NCI-H1092 (cell line): ENCODE measurements at places on chromosomes 3 and 15.
A peak's percentile ranks its signal among the peaks of the same experiment; 100 is the strongest.

DNA sequence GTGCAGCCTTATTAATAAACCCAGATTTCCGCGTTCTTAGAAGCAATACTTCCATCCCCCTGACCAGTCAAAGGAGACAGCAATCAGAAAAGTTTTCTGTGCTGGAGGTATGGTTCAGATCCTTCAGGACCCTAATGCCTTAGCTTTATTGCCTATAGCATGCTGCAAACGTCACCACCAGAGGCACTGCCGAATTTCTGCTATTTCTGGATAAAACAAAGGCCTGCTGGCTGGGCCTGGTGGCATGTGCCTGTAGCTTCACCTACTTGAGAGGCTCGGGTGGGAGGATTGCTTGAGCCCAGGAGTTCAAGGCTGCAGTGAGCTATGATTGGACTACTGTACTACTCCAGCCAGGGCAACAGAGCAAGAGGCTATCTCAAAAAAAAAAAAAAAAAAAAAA lies 407.2 kb downstream of the FOXP1 start:
- DNase-seq = no peak

DNA sequence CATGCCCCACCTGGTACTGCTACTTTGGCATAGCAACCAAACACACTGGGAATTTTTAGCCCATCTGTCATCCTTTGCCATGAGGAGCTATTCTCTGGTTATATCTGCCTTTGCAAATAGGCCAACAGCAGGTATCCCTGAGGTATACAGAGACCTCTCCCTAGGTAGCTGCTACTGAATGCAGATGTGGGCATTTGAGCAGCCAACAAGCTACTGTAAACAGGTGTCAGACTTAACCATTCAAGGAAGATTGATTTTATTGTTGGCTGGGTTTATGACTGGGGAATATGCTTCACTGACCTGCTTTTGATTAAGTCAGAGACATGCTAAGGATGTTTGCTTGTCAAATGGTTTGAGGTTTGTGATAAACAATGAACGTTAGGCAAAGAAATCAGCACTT lies 183.2 kb downstream of the OXSM start:
- DNase-seq = no peak

DNA sequence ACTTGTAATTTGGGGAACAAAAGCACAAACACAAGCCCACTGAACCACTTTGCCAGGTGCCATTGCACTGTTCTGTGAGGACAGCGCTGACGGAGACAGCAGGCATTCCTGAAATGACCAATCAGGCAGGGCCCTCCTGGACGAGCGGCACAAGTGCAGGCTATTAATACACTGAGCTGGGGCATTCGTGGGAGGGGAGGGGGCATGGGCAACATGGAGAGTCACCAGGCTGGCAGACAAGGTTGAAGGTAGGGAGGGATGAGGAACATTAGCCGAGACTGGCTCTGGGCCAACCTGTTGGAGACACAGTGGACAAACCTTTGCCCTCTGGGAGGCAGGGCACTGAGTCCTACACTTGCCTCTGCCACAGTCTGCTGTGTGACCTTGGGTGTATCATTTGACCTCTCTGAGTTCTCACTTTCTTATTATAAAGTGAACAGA lies 45.6 kb downstream of the NOX5 start:
- DNase-seq = no peak

GRCh38 chr3:147356909-147357900 lies 49.1 kb downstream of the ZIC4 start:
- DNase-seq = no peak

GRCh38 chr3:182139627-182140357 lies 428.1 kb downstream of the SOX2 start:
- DNase-seq = no peak

DNA sequence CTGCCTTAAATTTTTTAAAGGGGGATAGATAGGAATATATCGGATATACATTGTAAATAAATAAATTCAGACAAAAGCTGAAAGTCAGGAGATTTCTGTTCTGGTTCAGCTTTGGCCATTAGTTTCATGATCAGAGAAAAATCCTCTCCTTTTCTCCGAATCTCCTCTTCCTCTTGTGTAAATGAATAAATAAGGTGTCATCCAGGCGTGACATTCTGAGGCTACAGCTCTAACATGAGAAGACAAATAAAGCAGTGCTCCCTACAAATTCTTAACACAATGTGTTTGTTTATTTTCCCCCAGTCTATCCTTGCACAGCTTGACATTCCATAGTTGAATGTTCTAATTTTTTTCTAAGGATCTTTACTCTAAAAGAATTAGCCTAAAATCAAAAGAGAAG lies 9.4 kb upstream of the MB21D2 start:
- no peak for DNase-seq

- no peak for DNase-seq
These were observed 5.3 kb downstream of the SH2D7 start for GRCh38 chr15:78097667-78098066.

GRCh38 chr3:142636050-142636449 lies 39.9 kb downstream of the PLS1 start:
- DNase-seq = no peak

GRCh38 chr3:14137445-14137844 lies 12.6 kb downstream of the TMEM43 start:
- DNase-seq = no peak

DNA sequence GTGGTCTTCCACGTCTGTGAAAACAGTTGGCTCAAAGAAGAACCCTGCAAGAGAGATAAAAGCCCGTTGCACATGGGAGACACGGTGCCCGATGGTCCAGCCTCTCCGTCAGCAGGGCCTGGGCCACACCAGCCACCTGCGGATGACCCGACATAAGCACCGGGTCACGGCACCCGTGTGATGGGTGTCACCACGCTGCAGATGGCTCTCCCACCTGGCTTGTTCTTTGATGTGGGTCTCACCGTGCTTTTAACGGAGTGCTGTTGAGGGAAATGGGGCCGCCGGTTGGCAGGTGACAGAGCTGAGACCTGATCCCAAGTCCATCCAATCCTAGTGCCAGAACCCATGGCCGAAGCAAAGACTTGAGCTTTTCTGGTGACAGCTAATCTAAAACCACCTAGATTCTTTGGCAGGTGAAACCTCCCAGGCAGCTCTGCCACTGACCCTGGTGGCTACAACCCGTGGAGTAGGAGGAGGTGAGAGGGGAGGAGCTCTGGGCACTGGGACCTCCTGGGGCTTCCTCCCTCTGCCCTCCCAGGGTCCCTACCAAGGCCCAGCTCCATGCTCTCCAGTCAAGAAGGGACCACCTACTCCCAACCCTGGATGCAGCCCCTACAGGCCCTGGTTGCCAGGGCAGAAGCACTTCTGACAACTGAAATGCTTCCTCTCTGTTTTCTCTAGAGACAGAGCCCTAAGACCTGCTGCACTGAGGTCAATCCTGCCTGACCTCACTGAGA lies 23.4 kb upstream of the SLC41A3 start:
- no peak for DNase-seq

DNA sequence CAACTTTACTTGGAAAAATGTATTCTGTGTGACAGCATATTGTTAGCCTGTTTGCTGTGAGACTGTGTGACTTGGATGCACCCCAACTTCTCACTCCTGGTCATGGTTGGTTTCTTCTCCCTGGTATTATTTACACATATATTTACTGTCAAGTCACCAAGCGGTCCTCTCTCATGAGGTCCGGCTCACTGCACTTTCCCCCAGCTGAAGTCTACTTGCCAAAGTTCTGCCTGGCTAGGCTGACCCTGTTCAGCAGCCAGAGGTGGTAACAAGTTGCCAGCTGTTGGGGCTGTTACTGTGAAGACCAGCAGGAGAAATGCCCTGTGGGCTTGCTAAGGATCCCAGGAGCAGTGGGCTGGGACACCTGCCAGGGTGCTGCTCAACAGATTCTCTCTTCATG lies 337.5 kb downstream of the MFSD1 start:
- no peak for DNase-seq

DNA sequence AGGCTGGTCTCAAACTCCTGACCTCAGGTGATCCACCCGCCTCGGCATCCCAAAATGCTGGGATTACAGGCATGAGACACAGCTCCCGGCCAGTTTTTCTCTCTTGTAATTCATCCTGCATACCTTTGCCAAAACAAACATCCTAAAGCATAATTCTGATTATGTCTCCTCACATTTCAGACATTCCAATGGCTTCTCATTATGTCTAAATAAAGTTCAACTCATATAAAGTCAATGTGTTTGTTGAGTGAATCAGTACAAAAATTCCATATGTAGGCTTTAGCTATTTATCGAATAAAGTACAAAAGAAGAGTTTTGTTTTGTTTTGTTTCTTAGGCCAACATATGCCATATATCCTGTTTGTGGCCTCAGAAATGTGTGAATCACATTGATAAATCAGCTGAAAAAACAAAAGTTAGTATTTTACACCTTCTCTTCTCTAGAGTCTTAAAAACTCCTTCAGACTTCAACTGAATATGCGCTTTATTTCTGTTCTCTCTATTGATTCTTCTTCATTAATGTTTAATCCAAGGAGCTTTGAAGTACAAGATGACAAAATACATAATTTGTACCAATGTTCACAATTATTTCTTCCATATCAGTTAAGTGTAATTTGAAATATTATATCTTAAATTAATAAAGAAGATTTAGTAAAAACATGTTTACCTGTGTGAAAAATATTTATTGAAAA lies 165.8 kb downstream of the MECOM start:
- no peak for DNase-seq

DNA sequence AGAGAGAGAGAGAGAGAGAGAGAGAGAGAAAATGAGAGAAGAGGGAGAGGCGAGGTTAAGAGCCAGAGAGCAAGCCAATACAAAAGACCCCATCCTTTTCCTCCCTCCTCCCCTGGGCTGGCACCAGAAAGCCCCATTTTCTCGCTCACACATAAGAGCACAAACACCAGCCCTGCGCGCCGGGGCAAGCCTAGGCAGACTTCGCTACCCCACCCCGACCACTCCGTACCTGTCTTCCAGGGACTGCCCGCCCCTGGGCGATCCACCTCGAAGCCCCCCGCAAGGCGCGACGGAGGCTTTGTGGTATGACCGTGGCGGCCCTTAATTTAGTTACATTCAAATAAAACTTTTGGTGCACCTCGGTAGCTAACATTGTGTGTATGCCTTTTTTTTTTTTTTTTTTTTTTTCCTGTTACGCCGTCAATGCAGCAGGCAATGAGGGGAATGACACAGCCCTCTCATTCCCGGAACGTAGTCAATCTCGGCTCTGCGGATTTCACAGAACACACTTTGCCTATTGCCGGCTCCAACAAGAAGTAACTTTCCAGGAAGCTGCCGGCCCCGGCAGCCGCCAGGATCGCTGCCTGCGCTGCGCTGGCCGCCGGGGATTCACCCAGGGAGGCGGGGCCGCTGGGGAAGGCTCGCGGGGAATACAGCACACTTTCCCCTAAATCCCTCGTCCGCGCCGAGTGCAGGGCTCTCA lies 7.7 kb downstream of the BCL6 start:
- DNase-seq = no peak

DNA sequence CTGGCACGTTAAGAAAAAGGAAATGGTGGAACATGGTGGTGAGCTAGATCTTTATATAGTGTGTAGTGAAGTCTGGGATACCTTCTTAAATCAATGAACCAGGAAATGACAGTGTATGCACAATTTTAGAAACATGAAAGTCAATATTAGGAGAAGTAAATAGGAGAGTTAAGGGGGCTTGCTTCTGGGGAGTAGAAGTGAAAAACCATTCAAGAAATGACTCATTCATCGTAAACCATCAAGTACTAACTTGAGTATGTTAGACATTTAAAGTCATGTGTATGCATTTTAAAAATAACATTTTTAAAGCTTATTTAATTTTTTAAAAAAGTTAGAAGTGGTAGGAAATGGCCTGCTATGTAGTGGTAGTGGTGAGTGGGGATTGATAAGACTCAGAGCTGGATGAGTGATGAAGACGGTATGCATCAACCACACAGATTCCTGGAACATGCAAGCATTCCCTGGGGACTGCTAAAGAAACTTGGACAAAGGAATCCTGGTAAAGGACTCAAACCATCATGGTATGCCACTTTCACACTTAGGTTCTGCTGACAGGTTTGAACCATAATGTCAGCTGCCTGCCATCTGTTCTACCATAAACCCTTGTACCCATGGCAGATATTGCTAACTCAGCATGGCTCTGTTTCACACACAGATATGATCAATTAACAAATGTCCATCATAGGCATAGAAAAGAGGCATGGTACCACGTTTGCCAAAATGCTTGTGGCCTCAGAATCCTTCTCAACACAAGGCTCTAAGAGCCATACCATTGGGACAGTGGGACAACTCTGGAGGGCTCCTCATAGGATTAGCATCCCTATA lies 28.9 kb upstream of the MITF start:
- no peak for DNase-seq

- no peak for DNase-seq
These were observed 363.6 kb downstream of the RORA start for GRCh38 chr15:60865507-60865906.

GRCh38 chr3:50192689-50193141 lies 1.3 kb downstream of the GNAT1 start:
- peak; percentile 39 for DNase-seq

GRCh38 chr3:158649791-158650190 lies 5.5 kb downstream of the GFM1 start:
- DNase-seq = no peak

DNA sequence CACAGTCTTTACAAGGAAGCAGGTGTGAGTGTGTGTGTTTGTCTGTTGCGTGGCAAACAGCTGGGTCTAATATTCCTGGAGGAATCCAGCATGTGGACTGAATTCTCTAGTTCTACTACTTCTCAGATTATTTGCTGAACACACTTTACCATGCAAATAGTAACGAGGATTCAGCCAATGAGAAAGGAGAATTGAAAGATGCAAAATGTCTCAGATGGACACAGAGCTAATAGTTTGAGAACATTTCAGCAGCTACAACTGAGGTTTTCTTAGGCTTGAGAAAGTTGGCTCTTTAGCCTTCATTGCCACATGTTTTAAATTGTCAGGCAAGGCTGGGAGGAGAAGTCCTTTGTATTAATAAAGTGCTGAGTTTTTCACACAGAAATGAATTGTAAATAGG lies 568.0 kb upstream of the MDFIC2 start:
- no peak for DNase-seq

- no peak for DNase-seq
These were observed 57.1 kb downstream of the TP63 start for GRCh38 chr3:189688262-189688661.

DNA sequence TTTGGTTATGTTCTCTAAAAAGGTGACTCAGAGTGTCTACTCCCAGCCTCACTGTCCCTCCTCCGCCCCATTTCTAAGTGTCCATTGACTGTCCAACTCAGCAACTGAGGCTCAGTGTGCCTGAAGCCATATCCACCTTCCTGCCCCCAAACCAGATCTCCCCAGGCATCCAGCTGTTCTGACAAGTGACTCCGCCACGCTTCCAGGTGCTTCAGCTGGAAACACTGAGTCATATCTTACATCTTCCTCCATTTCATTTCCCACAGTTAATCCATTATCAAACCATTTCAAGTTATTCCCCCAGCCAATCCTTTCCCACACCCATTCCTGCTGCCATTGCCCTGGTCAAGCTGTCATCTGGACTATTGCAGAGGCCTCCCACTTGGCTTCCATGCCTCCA lies 17.1 kb downstream of the MAGEF1 start:
- DNase-seq = no peak

GRCh38 chr15:70356062-70356860 lies 258.5 kb upstream of the TLE3 start:
- no peak for DNase-seq

- DNase-seq = no peak
These were observed 23.2 kb downstream of the SHC4 start for GRCh38 chr15:48940508-48940907.
